Stimulated activated CD8-positive, alpha-beta memory T cell treated with anti-CD3 and anti-CD28 coated beads, Interleukin-4, amount 100 ng/mL, for 4 hours (primary cell): ENCODE measurements at places on chromosomes 11 and 22.

DNA sequence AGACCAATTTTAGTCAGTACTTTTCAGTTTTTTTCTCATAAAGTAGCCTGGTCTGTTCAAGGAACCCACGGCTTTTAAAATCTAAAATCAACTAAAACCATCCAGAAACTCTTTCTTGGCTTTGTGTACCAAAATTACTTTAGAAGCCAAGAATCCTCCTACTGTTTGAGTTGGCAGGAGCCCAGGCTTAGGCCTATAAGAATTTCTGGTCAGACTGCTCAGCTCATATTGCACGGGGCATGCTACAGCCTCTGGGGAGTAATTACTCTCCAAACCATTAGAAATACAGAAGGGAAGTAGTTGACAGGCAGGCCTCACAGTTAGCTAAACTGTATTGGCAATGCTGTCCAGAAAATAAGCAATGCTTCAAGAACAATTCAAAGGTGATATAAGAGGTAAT is 1862.9 kb upstream of the RAG2 start:
- DNase-seq: no peak

GRCh38 chr11:92122561-92122960 is 102.1 kb upstream of the FAT3 start:
- no peak for DNase-seq

DNA sequence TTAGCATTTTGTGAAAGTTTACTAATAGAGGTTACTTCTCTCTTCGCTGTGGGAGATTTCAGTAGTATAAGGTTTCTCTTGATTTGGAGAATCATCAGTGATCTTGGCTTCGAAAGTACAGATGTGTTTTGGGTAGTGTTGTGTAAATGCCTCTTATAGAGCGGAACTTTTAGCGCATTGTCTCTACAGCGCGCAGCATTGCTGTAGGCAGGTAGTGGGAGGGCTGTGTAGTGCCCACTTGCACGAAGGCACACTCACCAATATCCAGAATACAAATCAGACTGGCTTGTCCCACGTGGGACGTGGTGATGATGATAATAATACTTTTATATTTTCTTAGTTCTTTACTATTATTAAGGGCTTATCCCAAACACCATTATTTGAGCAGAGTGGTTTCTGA is 51.4 kb downstream of the FAM83F start:
- no peak for DNase-seq

DNA sequence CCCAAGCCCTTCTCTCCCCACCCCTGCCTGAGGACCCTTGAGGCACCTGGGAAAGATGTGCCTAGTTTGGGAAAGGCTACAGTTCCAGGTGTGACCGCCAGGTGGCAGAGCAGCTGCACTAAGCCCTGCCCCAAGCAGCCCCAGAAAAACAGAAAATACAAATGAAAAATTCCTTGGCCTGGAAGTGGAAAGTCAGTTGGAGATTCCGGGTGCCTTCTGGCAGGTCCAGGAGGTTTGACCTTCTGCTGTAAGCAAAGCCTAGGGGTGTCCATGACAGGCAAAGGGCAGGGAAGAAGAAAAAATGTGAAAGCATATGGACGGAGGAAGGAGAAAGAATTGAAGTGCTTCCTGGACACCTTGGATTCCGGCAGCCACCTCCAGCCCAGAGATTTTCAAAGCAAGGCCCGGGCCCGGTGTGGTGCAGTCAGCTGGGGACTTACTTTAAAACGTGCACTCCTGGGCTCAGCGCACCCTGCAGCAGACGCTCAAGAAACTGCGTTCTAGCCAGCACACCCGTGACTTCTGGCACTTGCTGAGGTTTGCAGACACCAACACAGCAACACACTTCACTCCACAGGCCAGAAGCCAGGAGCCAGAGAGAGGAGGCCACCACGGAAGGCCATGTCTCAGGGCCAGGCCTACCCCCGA is 37.3 kb upstream of the SLC22A12 start:
- peak; percentile 22 for DNase-seq

GRCh38 chr11:15933886-15934625 is 422.3 kb downstream of the SOX6 start:
- DNase-seq: no peak

- DNase-seq: no peak
Measured at GRCh38 chr11:8779107-8779506, 96.5 kb downstream of the RPL27A start.

- no peak for DNase-seq
Measured at GRCh38 chr11:128061281-128061871, 526.0 kb downstream of the ETS1 start.

GRCh38 chr11:121213362-121213893 is 79.1 kb upstream of the SC5D start:
- DNase-seq: no peak

- DNase-seq: no peak
Measured at GRCh38 chr11:68974421-68975194, 6.2 kb downstream of the MRGPRD start.

DNA sequence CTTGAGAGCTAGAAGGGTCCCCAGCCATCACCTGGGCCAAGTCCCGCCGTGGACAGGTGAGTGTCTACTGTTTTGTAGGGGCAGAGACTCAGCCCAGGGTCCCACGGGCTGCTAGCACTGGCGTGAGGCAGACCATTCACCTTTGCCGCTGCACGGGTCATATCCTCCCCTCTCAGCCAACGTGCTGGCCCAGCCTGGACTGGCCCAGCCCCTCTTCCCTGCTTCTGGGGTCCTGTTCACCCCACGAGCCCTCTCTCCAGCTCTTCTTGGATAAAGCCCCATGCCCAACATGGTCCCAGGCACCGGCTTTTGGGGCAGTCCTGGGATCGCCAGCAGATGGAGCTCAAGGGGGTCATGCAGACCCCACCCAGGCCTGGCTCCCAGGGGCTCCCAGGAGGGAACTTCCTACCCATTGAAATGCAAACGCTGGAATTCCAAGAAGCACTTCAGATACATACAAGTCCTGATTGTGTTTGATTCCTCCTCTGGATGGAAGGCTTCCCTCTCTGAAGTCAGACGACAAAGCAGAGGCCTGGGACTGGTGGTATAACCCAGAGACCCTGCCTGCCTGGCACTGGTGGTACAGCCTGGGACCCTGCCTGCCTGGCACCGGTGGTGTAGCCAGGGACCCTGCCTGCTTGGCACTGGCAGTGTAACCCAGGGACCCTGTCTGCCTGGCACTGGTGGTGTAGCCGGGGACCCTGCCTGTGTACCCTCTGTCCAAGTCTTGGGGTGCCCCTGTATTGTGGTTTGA is 8.9 kb upstream of the SEPTIN5 start:
- no peak for DNase-seq

GRCh38 chr11:64060861-64061444 is 25.2 kb downstream of the FLRT1 start:
- peak; percentile 10 for DNase-seq

- no peak for DNase-seq
Measured at GRCh38 chr11:67345247-67345919, 8.0 kb downstream of the POLD4 start.

- no peak for DNase-seq
Measured at GRCh38 chr11:134278356-134278755, 2.2 kb downstream of the GLB1L3 start.

GRCh38 chr22:35733791-35734516 is 16.3 kb downstream of the APOL5 start:
- no peak for DNase-seq

- no peak for DNase-seq
Measured at GRCh38 chr11:134587345-134587744, 175.3 kb upstream of the B3GAT1 start.

DNA sequence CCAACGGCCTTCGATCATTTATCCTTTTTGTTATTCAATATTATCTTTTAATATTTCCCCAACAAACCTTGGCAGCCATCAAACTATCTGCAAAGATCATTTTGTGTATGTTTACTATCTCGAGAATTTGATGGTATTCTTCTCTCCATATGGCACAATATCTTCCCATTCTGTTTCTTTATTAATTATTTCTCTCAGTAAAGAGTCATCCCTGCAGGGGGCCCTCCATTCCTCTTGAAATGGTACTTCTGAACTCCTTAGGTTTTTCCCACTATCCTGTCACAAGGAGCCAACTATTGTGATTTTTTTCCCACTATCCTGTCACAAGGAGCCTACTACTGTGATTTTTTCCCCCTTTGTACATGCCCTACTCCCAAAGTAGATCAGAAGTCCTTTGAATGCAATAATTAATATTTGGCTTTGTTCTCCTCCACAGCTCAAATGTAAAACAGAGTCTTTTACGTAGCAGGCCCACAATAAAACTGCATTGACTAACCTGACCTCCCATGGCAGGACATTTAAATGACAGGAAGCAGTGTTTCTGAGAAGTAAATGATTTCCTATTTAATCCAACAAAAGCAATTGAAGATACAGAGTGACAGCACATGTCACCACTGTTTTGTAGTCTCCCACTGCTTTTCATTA is 43.3 kb downstream of the PDGFD start:
- DNase-seq: no peak

DNA sequence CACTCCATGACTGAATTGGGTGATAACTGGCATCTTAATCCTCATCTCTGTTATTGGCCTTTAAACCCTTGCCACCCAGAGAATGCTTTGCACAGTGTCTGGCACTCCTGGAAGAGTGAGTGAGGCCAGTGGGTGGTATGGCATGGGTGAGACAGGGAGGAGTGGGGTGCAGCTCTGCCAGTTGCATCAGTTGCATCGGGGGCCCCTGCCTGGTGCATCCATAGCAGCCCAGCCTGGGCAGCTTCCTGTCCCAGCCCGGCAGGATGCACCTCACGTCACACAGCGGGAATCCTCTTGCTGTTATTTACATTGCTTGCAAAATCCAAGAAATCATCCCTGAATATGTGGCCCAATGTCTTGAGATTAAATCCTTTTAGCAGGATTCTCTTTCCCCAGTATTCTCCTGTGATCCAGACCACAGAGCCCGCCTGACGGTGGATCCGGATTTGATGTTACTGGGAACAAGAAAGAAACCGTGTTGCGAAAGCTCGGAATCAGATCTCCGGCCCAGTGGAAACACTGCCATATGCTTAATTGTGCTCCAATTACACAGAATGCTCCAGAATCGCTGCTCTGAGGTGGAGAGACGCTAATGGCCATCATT is 37.6 kb upstream of the MN1 start:
- no peak for DNase-seq

GRCh38 chr11:111698852-111699559 is 67.2 kb downstream of the PPP2R1B start:
- no peak for DNase-seq

GRCh38 chr22:32800994-32801536 is 440 bp upstream of the TIMP3 start:
- no peak for DNase-seq

DNA sequence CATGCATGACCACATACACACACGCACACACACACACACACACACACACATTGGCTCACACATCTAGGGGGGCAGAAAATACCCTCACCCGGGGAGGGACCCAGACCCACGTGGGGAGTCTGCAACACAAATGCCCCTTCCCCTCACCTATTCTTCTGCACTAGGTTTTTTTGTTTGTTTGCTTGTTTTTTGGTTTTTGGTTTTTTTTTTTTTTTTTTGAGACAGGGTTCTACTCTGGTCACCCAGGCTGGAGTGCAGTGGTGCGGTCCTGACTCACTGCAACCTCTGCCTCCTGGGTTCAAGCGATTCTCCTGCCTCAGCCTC is 28.4 kb downstream of the WEE1 start:
- DNase-seq: no peak

- no peak for DNase-seq
Measured at GRCh38 chr11:4032097-4032496, 62.5 kb upstream of the RRM1 start.

GRCh38 chr11:69889400-69890318 is 70.4 kb upstream of the FGF3 start:
- DNase-seq: no peak

- no peak for DNase-seq
Measured at GRCh38 chr22:41305646-41306045, 4.3 kb downstream of the ZC3H7B start.

DNA sequence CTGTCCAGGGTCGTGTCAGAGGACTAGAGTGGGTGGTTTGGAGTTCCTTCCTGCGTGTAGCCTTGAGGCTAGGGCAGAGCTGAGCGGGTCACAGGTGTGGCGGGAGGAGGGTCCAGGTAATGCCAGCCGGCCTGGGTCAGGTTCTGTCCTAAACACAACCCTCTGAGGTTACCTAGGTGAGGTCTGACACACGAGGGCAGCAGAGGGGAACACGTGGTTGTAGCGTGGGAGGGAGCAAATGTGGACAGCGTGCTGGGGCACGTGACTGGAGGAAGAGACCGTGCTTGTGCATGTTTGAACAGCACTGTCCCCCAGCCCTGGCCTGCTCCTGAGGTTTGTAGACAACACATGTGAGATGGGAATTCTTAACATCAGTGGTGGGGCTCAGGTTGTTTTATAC is 13.1 kb downstream of the MOV10L1 start:
- no peak for DNase-seq

- DNase-seq: no peak
Measured at GRCh38 chr22:24104307-24105012, 76.8 kb upstream of the SUSD2 start.

GRCh38 chr11:68302670-68303069 is 9.7 kb upstream of the LRP5 start:
- no peak for DNase-seq

DNA sequence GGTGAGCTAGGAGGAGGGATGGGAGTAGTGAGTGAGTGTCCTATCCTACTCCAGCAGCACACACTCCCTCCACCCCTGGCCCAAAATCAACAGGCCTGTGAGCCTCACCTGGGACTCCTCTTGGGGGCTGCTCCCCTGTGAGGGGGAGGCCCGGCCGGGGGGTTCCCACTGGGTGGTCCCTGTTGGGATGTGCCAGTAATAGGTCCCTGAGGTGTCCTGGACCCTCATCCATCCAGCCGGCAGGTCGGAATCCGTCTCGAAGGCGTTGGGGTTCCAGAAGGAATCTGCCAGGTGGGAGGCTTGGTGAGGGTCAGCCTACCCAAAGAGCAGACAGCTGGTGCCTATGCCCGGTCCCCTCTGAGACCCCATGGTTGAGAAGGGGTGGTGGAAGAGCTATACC is 13.3 kb downstream of the SMPD1 start:
- DNase-seq: no peak

- DNase-seq: no peak
Measured at GRCh38 chr11:112129656-112130055, 34.2 kb downstream of the IL18 start.
